ENCODE measurements at places on chromosomes 13 and 19.

- no peak for DNase-seq
Measured at GRCh38 chr13:111347438-111347837, 27.0 kb downstream of the TEX29 start.

DNA sequence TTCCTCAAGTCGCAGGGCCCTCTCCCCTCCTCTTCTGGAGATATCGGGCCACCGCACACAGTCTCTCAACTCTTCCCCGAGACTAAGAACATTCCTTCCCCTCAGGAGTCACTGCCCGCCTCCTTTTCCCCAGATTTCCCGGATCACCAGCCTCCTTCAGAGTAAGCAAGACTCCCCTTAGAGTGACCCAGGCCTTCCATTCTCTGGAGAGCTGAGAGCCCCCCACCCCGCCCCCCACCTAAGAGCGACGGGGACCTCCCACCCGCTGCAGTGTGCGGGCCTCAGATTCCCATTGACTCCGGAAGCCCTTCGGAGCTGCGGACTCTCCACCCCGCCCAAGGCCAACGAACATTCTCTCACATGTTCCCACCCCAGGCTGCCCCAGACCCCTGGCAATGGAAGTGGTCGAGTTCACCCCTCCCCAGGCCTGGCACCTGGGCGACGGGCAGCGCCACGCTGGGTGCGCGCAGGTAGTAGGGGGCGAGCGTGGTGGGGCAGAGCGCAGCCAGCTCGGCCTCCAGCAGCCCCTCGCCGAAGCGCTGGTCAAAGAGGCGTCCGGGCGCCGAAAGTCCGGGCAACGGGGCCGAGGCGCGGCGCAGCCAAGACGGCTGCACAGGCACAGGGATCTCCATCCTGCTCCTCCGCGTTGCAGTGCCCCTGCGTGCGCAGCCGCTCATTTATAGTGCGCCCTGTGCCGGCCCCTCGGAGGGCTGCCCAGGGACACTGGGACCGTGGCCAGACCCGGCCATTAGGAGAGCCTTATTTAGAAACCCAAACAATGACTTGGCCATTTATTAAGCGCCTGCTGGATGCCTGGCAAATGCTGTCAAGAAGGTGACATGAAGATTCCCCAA lies at the start of gene HSPB6:
Gene HSPB6, minus strand, starts transcription at position 653 of the 854 bp plus-strand sequence. Its CDS starts 21 bp downstream, at position 632.
- DNase-seq: peak; percentile 68

GRCh38 chr13:44955406-44955805 lies 33.9 kb downstream of the NUFIP1 start:
- DNase-seq: peak; percentile 87

DNA sequence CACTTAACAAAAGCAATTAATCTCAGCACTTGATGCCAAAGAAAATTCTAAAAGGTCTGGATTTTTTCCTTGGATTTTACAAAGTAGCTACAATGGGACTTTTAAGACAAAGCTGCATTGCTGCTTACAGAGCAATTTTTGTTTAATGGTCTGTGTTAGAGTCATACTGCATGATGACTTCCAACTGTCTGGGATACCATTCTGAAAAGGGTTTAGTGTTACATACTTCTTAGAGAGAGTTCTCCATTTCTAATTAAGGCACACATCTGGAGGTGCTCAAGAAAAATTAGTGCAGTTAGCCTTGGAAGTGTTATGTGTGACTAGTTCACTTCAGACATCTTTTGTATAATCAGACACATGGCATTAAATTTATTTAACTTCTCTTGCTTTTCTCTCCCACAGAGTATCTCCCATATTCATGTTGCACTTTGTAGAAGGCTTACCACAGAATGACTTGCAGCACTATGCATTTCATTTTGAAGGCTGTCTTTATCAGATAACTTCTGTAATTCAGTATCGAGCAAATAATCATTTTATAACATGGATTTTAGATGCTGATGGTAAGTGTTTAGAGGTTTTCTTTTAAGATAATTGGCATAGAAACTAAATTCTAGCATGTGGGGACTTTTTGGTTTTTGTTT lies 35.1 kb downstream of the USPL1 start:
- DNase-seq: no peak

DNA sequence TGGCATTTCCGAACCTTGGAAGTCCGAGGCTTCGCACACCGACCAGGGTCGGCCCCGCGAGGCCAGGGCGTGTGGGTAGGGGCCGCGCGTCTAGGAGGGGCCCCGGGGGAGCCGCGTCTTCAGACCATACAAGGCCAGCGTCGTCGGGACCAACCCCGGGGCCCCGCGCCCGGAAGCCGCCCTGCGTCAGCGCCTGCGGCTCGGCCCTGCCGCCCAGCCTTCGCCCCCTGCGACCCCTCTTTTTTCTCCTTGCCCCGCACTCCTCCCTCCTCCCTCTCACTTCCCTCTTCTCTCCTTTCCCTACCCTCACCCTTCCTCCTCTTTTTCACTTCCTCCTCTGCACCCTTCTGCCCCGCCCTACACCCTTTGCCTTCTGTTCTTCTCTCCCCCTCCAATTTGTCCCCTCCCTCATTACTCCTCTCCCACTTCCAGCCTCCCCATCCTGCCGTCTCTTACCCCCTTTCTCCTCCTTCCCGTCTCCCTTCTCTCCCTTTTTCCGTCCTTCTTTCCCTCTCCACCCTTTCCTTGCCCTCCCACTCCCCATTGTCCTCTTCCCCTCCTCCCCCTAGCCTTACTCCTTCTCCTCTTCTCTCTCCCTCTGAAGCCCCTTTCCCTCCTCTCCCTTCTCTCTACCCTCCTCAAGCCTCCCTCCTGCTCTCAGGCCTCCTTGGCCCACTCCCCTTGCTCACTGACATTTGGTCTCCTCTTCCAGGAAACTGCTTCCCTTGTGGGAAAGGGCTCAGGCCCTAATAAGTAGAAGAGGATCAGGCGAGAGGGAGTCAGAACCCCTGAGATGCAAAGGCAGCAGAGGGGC lies 2.2 kb upstream of the PLEKHG2 start:
- DNase-seq: peak; percentile 84

DNA sequence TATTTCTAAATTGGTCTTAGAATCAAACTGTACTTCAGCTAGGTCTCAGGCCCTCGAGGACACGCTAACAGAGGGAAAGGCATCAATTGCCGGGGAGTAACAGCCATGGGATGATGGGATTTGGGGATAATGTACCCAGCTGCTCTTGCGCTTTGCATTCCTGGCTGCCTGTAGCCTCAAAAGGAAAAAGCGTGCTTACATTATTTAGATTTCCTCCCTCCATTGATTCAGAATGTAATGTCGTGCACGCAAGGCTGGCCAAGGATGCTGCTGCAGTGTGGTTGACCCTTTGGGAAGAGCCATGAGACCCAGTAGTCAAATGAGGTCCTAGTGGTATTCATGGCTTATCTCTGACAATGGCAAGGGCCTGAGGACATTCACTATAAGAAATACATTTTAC lies 95.1 kb downstream of the SLC7A1 start:
- DNase-seq: no peak

GRCh38 chr13:64867856-64868255 lies 2362.3 kb downstream of the PCDH9 start:
- DNase-seq: no peak

DNA sequence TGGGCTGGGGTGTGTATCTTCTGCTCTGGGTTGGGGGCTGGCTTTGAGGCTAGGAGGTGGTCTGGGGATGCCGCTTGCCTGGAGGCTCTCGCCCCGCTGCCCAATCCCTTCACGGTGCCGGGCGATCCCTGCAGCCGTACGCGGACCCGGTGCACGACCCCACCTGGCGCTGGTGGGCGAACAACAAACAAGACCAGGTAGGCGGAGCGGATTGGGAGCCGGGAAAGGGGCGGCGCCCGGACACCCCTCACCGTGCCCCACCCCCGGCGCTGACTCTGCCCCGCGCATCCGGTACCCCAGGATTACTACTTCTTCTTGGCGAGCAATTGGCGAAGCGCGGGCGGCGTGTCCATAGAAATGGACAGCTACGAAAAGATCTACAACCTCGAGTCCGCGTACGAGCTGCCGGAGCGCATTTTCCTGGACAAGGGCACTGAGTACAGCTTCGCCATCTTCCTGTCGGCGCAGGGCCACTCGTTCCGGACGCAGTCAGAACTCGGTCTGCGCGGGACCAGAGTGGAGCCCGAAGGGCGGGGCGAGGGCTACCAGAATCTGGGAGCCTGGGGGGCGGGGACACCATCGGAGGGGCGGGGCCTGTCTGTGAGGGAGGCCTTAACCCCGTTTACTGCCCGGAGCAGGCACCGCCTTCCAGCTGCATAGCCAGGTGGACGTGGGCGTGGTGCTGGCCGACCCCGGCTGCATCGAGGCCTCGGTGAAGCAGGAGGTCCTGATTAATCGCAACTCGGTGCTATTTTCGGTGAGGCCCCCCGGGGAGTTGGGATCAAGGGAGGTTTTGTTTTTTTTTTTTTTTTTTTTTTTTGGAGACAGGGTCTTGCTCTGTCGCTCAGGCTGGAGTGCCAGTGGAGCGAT lies 12.1 kb upstream of the PSMD8 start:
- DNase-seq: peak; percentile 79

- no peak for DNase-seq
Measured at GRCh38 chr19:37905946-37906868, at the start of gene WDR87. WDR87 (minus strand) TSS chr19:37906594; CDS start chr19:37898239, 8,355 bp downstream.

DNA sequence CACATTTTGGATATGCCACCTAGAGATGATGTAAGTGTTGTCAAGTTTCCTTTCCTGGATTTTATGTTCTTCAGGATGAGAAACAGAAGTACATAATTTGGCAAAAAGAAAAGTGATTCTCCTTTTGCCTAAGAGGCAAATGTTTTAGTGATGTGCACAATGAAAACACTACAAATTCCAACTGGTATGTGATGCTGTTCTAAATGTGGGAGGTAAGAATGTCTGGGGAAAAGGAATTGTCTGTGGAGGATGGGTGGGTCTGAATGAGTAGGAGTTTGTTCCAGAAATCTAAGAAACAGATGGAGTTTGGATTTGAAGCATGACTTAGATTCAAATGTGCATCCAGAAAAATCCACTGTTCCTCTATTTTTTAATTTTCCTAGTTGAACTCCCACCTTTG lies 473.6 kb upstream of the SPRY2 start:
- DNase-seq: no peak

DNA sequence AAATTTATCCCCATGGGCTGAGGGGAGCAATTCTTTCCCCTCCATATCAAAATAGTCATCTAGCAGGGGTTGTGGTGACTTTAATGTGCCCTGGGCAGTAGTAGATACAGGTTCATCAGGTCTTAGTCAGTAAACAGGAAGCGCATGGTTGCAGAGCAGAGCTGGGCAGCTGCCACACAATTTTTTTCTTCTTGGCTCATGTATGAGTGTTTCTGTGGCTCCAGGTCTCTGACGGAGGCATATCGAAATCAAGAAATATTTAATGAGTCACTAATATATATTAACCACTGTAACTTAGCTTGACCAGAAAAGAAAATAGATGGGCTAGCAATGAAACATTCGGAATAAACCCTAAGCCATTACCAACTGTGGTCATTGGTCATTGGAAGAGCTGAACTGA lies 68.4 kb upstream of the UBL3 start:
- no peak for DNase-seq

- DNase-seq: no peak
Measured at GRCh38 chr13:113367771-113368170, 3.8 kb upstream of the GRTP1 start.

GRCh38 chr13:28392428-28392827 lies 102.5 kb downstream of the FLT1 start:
- no peak for DNase-seq

- DNase-seq: peak; percentile 28
Measured at GRCh38 chr13:78137404-78138142, 218.9 kb upstream of the EDNRB start.

DNA sequence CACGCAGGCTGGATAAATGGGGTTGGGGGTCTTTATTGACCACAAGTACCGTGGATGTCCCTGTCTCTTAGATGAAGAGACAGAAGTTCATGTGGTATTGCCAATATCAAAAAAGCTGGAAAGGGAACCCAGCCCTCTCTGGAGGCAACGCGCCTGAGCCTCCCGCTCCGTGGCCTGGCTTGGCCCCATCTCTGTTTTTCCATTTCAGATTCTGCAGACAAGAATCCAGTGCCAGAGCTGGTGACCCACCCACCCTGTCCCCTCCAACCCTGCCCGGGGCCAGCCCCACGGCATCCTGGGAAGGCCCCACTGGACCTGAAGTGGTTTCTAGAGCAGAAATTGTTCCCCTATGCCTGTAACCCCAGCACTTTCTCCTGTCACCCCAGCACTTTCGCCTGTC lies 57.7 kb downstream of the PTPRS start:
- peak; percentile 47 for DNase-seq

GRCh38 chr19:19860756-19861390 lies 4.8 kb upstream of the ZNF253 start:
- DNase-seq: peak; percentile 88

DNA sequence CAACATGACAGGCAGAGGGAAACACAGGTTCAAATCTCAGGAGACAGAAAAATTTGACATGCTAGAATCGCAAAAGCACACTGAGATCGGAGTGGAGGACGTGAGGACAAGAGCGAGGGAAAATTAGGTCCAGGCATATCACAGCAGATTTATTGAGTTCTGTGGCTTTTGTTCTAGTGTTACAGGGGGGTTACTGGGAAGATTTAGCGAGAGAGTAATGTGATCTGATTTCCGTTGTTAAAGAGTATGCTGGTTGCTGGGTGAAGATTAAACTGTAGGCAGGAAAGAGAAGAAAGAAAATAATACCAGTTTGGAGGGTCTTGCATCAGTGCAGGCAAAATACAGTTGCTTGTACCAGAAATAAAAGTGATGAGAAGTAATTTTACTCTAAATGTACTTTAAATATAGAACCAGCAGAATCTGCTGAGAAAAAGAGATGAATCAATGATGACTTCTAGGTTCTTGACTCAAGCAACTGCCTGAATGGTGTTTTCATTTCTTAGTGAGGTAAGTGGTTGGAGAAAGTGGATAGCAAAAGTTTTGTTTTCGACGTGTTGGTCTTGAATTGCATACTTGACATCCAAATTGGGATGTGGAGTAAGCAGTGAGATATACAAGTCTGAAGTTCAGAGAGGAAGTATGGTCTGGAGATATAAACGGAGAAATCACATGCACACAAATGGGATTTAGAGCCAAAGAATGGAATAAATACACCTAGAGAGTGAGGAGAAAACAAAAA lies 35.7 kb downstream of the UFM1 start:
- DNase-seq: no peak

DNA sequence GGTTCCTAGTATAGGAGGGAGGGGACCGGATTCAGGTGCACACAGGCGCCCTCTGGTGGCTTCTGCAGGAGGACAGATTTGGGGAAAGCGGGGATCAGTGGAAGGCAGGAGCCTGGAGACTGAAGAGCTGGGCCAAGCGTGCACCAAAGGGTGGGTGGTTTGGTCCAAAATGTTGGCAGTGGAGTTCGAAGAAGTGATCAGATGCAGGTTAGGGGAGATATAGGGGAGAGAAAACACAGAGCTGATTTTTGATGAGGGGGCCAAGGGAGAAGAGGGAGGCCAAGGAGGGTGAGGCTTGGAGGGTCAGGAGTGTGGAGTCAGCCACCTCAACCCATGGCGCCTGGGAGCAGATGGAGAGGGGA lies 6.8 kb upstream of the CARM1 start:
- DNase-seq: peak; percentile 89

GRCh38 chr13:107835339-107836018 lies 379.9 kb downstream of the LIG4 start:
- no peak for DNase-seq

All from testis (tissue), 5 donors.